ENCODE measurements at places on chromosomes 16 and 17. TPM values are rescaled to one million over a fixed set of nuclear protein-coding genes. Genes with fewer than 3 reads are reported as not detected.

FOXL1 gene
- total RNA-seq: not detected

UNC45B gene
- total RNA-seq: 0.15 TPM

TNFSF13 gene
- 2.6 TPM for total RNA-seq

CARD14 gene
- total RNA-seq: not detected

DNA sequence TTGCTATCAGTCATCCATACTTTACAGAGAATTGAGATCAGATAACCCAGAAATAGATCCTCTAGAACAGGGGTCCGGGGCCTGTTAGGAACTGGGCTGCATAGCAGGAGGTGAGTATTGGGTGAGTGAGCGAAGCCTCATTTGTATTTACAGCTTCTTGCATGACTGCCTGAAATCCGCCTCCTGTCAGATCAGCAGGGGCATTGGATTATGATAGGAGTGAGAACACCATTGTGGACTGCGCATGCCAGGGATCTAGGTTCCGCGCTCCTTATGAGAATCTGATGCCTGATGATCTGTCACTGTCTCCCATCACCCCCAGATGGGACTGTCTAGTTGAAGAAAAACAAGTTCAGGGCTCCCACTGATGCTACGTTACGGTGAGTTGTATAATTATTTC, 13.0 kb upstream of the SCIMP start:
- no peak for DNase-seq

- no peak for DNase-seq
These were observed 5.5 kb downstream of the DHODH start for GRCh38 chr16:72013888-72014581.

GRCh38 chr16:30533146-30533522, 1.5 kb downstream of the ZNF747 start:
- no peak for DNase-seq

DNA sequence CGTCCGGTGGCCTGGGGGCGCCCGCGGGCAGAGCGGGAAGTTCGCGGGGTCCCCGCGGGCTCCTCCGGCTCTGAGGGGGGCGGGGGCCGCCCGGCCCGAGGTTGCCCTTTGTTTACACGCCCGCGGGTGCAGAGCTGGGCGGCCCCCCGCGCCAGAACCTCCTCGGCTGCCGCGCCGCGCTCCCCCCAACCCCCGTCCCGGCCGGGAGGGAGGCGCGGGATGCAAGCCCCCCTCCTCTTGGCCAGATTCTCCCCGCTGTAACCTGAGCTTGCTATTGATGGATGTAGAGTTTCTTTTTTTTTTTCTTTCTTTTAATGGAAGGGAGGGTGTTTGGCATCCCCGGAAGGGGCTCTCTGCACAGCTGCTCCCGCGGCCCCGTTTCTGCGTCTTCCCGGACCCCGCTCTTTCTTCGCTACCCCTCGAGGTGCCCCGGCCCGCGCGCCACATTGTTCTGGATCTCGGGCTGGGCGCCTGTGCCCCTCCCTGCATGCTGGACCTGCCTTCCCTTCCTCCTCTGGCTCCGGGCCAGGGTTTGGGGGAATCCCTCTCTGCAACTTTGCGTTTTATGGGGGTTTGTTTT, 646 bp downstream of the CBX2 start:
- DNase-seq: peak; percentile 47

GRCh38 chr16:5361322-5361721, 263.7 kb upstream of the EEF2KMT start:
- no peak for DNase-seq

DNA sequence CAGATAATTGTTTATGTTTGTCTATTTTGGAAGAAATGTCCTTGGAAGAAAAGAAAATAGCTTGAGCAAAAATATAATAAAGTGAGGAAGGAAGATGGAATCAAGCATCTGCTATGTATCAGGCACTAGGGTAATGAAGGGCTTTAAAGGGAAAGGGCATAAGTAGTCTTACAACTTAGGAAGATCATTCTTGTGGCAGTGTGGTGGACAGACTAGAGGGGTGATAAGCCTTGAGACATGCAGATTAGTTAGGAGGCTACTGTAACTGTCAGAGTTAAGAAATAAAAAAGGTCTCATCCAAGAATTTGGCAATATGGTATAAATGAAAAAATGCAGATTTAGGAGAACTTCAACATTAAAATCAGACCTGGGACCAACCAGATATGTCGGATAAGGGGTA, 14.9 kb downstream of the FAM222B start:
- DNase-seq: no peak

- no peak for DNase-seq
These were observed 81.6 kb upstream of the CDC42EP4 start for GRCh38 chr17:73393381-73393780.
